ENCODE measurements at places on chromosomes 1 and 21.

DNA sequence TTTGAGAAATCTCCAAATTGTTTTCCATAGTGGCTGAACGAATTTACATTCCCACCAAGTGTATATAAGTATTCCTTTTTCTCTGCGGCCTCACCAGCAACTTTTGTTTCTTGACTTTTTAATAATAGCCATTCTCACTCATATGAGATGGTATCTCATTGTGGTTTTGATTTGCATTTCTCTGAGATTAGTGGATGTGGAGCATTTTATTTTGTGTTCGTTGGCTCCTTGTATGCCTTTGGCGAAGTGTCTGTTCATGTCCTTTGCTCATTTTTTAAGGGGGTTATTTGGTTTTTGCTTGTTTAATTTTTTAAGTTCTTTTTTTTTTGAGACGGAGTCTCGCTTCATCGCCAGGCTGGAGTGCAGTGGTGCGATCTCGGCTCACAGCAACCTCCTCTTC lies 45.1 kb upstream of the MPC2 start:
- DNase-seq, result no peak

- no peak for DNase-seq
These were observed 7.1 kb upstream of the MATN1 start for GRCh38 chr1:30730346-30731108.

DNA sequence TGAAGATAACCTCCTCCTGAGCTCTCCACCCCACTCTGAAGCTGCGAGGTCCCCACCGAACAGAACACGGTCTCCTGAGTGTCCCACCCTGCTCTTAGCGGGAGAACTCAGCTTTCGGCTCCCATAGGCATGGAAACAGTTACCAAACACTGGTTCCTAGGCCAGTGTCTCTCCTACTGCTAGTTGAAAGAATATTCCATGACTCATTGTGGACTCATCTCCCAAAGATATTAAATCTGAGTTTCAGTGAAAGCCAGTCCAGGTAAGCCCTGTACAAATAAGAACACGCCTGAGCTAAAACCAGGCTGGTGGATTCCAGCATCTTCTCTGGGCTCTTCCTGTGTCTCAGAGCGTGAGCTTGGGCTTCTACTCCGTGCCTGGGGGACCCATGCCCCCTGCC lies 107.5 kb upstream of the CLDN14 start:
- no peak for DNase-seq

- no peak for DNase-seq
These were observed 1.5 kb downstream of the ENTREP3 start for GRCh38 chr1:155253797-155254196.

DNA sequence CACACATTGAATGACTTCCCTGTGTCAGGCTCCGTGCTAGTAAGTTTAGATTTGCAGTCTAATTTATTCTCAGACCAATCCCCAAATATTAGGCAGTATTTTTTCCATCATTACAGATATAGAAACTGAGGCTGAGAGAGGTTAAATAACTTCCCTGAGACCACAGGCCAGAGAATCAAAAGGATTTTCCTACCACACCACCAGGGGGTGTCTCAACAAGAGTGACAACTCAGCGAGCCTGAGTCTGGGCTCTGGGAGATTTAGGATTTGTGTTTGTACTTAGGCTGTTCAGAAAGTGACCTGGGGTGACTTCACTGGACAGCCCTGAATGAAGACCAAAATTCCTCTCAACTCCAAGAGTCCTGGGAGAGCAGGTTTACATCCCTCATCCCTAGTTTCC lies 13.3 kb upstream of the LCE5A start:
- no peak for DNase-seq

DNA sequence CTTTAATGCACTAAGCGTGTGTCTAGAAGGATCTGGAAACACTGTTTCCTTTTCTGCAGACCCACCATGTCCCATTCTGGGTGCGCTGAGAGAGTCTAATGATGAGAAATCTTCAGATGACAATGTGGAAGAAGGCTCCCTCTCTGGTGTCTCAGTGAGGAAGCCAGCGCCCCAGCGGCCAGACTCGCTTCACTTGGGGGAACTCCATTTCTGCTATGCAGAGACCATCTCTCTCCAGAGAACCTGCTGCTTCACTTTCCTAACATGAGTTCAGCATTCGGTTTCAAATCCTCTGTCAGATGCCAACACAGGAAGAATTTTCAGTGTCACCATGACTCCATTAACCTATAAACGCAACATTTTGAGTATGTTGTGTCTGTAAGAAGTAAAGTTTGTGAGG lies 121.8 kb downstream of the SYF2 start:
- DNase-seq, result no peak

DNA sequence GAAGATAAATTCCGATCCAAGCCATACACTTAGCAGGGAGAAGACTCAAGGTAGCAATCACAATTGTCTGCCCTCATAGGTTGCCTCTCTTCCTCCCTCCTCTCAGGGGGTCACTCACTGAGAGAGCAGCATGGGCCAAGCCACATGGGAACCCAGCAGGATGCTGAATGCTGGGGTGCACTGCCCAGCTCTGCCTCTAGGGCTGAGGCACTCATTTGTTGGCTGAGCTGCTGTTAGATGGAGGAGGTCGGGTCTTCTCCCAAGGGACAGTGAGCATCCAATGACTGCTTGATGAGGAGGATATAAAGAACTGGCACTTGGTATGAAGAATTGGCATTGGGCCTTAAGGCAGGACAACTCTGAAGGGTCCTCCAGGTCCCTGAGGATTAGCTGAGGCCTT lies 418.8 kb downstream of the SIPA1L2 start:
- DNase-seq, result no peak

- no peak for DNase-seq
These were observed 22.4 kb upstream of the NTPCR start for GRCh38 chr1:232927830-232928505.

DNA sequence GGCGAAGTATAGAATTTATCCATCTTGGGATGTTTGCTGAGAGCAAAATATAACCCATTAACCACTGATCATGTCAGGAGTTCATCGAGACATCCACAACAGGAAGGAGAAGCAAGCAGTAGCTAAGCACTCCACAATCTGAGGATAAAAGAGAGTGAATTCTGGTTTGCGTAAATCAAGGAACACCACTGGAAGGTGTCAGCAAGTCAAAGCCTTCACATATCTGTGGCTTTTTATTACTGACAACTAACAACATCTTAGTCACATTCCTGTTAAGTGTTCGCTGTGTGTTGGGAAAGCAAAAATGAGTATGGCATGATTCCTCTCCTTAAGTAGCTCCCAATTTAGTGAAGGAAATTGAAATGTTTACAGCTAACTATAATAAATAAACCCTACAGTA lies 44.5 kb upstream of the DARS2 start:
- no peak for DNase-seq

DNA sequence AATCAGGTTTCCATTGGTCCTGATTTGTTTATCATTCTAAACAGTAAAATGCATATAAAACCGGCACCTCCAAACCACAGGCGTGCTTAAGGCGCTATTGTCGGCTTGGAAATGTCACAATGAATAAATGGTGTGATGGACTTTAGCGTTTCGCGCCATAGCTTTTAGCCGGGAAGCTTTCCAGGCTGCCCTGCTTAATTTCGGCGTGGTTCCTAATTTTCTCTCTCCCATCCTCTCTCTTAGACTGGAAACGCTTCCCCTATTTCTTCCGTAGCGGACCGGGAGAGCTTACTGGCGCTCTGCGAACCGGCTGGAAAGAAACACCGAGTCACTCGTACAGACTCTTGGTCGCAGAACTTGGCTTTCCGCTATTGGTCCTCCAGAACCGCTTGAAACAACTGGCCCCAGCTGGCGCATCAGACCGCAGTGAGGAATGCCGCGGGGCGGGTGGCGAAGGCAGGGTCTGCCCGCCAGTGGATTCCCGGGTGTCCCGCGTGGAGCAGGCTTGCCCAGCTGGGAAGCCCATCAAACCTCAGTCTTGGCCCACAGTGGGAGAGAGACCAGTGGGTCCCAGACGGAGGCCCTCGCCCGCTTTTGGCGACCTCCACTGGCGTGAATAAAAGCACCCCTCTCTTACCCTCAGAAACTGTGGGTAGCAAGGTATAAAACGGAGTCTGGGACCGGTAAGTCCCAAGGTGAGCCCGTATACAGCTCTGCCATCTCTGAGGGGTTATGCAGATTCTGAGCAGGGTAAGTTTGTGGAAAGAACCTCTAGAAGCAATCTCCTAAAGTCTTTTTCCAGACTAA lies 4.0 kb upstream of the LHX8 start:
- DNase-seq, result no peak
